Stimulated activated naive CD4-positive, alpha-beta T cell (primary cell): ENCODE measurements at places on chromosomes 2 and 18.

GRCh38 chr18:59068276-59069071 is 71.2 kb upstream of the SEC11C start:
- no peak for DNase-seq

DNA sequence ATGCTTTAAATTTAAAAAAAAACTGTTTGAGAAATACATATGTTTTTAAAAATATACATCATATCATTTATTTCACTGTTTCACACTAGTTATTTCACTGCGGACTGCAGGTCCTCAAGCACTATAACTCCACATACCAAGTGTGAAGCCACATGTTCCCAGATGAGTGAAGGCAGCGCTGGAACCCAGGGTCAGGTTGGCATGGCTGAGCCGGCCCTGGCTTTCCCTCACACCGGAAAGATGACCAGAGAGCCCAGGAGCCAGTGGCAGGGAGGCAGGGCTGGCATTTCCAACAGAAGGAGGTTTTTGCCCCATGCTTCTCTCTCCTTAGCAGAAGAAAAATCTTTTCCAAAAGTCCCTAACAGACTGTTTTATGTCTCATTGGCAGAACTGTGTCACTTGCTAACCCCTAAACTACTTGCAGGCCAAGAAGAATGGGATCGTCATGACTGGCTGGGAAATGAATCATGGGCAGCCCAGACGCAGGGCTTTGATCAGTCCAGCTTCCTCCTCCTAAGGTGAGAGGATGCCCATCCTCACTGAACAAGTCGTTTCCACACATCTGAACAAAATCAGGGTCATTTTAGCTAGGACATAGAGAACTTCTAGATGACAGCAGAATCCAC is 287.6 kb upstream of the HNRNPA3 start:
- no peak for DNase-seq

GRCh38 chr2:723761-724160 is 46.6 kb upstream of the TMEM18 start:
- DNase-seq = no peak

DNA sequence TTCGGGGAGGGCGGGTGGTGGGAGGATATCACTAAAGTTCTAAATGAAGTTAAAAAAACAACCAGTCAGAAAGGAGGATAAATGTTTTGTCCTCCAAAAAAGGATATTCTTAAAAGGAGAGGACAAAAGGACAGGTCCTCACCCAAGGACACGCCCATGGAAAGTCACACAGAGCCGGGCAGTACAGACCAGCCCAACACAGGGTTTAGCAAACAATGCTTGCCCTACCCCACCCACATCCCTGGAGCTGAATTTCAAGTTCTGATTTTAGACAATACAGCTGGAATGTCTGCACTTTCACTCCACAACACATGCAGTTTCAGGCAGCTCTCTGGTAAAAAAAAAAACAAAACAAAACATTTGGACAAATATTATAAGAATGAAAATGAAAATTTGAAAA is 67.9 kb downstream of the SLC9A4 start:
- DNase-seq = no peak

- DNase-seq = no peak
Measured at GRCh38 chr18:26096852-26097251, 6.4 kb upstream of the SS18 start.

DNA sequence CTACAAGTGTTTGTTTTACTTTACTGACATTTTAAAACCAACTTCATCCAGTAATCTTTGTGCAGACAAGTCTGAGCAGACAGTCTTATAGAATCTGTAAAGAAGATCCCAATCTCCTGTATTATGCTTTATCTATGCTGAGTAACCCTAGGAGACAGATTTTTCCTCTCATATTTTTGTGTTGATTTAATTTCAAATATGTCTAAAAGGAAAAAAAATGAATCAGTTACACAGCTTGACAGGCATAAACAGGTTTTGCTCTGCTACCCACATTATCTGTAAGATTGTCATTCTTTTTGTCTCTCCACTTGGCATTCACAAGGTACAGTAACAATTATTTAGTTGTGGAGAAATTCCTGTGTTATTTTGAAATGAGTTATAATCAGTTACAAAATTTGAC is 415.0 kb downstream of the NYAP2 start:
- DNase-seq = no peak

GRCh38 chr18:5944448-5944847 is 49.1 kb upstream of the TMEM200C start:
- no peak for DNase-seq

DNA sequence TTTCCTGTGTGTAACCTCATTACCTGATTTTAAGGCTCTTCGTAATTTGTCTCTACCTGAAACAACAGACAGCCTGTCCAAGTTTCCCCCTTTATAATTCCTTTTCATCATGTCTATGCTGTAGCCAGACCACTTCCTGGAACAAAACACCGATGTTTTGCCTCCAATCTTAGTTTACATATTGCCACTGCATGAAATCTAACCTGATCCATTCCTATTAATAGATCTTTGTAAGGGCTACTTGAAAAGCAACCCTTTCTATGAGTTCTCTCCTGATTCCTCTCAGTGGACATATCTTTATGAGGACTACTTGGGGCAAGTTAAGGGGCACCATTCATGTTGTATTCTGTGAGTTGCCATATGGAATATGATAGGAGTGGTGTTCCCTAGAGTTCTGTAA is 30.9 kb downstream of the ZNF638 start:
- DNase-seq = no peak

DNA sequence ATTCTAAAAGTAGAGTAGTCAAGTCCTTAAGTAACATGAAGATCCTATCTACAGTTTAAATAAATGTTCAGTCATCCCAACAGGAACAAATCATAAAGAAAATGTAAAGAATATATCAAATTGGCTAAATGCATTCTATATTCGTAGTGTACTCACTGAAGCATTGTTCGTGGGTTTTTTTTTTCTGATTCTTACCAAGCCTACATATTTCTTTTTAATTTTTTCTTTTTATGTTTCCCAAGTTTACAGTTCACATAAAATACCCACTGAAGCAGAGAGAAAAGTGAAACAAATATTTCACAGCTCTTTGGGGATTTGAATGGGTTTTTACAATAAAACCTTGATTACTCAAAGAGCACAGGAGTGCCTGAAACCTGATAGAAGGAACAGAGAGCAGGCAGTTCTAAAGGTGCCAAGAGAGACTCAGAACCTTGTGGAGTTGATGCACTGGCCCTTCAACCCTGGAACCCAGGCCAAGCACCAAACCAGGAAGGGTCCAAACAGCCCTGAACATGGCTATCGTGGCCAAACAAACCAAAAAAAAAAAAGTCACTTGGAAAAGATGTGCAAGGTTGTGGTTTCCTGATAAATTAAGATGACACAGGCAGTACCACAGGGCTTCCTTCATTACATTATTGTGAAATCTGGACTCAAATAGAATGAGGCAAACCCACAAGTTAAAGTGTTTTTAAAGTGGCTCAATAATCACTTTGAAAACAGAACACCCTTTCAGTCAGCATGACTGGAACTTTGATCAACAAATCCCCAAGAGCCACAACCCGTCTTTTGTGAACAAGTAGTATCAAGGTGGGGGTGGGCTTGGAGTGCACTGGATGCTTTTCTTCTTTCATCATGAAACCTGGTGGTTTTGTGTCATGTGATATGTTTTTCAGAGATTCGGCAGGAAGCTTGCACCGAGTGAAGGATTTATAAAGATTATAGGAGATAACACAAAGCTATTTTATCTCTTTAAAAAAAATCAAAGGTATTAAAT is 245.0 kb upstream of the FN1 start:
- DNase-seq = peak; percentile 18

- DNase-seq = no peak
Measured at GRCh38 chr2:140988597-140988996, 1142.2 kb downstream of the LRP1B start.

GRCh38 chr2:234500394-234501006 is 3.6 kb upstream of the ARL4C start:
- peak; percentile 59 for DNase-seq

GRCh38 chr2:28168376-28168775 is 224.3 kb upstream of the FOSL2 start:
- no peak for DNase-seq

DNA sequence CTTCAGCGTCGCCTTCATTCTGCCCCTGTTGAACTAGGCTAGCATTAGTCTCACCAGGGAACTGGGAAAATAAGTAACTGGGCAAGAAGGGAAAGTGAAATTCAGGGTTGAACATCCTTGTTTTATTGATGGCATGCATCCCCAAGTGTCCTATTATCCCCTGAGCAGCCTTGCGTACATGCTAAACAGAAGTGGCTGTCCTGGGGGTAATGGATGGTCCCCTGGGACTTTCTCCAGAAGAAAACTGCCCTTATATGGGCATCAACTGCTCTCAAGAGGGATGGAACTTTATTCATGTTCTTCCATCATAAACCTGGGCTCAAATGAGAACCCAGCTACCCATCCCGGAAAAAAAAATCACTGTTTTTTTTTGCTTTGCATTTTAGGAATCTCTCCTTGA is 11.8 kb upstream of the SMIM21 start:
- DNase-seq = no peak

GRCh38 chr2:107430596-107431266 is 396.0 kb upstream of the RGPD4 start:
- no peak for DNase-seq

GRCh38 chr2:117087535-117088291 is 726.8 kb upstream of the DDX18 start:
- DNase-seq = no peak

DNA sequence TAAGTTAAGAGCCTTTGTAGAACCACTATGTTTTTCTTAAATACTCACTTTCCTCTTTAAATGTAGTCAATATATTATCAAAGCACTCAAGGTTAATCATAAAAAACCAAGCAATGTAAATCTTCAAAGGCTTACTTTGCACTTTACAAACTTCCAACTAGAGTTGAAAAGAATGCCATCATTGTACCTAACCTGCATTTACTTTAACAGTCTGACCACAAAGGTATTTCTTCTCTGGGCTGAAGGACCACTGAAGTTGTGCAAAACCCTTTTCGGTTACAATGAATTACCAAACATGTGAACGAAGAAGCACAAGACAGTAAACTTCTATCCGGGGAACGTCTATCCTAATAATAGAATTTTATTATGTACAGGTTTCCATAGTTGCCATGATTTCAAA is 3.0 kb downstream of the HNRNPLL start:
- no peak for DNase-seq

- DNase-seq = peak; percentile 9
Measured at GRCh38 chr2:12412898-12413305, 303.8 kb upstream of the TRIB2 start.

GRCh38 chr18:49591271-49591670 is 29.4 kb downstream of the LIPG start:
- no peak for DNase-seq

GRCh38 chr2:177872286-177872685 is 200.3 kb downstream of the PDE11A start:
- DNase-seq = no peak

- DNase-seq = no peak
Measured at GRCh38 chr18:4586731-4587130, 131.6 kb upstream of the DLGAP1 start.

GRCh38 chr2:32683520-32684086 is 55.8 kb downstream of the TTC27 start:
- no peak for DNase-seq

- DNase-seq = no peak
Measured at GRCh38 chr2:191190861-191191552, 40.2 kb upstream of the STAT4 start.

DNA sequence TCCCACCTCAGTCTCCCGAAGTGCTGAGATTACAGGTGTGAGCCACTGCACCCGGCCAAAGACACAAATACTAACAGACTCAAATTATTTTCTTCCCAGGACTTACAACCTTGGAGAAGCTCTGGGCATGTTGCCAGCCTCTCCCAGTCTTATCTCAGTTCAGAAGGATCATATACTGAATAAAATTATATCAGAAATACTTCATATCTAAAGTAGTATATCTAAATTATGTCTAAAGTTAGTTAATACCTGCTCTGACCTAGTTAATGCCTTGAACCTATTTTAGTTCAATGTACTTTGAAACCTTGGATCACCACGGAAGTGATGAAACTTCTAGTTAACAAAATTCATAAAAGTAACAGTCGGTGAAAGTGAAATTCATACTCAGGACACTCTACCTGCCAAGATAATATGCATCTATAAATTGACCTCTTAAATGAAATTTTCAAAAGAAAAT is 34.4 kb upstream of the CYBRD1 start:
- DNase-seq = no peak

GRCh38 chr2:63712748-63713147 is 124.0 kb downstream of the MDH1 start:
- no peak for DNase-seq

GRCh38 chr2:233822101-233822771 is 32.1 kb downstream of the HJURP start:
- no peak for DNase-seq

DNA sequence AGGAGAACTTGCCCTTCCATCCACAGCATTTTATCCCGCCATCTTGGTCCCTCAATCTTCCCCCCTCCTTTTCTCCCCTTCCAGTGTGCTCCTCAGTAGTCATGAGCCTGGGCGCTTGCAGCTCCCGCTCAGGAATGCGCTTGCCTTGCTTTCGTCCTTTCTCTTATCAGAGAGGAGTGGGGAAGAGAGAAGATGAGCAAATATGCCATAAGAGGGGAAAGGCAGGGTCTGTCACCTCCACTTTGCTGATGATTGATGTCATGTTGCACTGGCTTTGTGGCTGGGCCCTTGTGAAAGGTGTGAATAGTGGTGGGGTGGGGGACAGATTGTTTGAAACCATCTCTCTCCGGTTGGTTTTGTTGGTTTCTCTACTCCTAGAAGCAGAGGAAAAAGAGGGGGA is 569.3 kb downstream of the TNS1 start:
- DNase-seq = no peak

DNA sequence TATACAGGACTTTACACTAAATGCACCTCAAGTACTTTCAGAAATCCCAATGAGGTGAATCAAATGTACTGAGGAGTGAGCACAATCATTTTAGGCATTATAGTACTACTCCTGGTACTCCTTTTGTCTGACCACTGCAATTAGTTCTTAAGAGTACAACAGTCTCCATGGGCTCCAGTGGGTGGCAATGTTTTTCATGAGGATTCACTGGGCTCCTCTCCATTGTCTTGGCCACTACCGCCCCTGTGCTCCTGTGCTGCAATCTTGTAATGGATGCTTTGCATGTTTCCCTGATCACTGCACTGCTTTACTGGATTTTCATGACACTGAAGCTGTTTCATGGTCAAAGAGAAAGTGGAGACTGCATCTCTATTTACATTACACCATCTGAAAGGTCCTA is 268.5 kb upstream of the ZSWIM2 start:
- no peak for DNase-seq

DNA sequence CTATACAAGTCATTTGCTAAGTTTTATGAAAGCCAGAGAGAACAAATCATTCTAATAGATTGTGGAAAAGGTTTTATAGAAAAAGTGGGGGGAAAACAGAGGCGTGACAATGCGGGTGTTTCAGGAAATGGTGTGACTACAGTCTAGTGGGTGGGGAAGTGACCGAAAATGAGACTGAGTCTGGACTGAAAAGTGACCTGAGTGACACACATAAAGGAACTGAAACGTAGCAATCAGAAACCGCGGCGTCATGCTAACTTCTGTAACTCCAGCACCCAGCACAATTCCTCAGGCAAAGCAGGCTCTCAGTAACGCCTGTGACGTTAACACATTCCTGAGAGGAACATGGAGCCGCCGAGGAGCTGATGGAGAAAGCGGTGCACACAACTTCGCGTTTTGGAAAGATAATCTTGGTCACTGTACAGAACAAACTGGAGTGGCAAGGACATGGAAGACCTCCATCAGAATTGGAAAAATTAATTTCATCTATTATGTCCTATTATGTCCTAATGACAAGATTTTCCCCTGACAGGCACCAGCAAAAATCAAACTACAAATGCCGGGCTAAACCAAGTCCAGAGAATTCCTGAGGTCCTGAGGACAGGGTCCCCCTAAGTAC is 1.4 kb upstream of the CD226 start:
- no peak for DNase-seq

GRCh38 chr2:167510071-167510759 is 621.9 kb downstream of the XIRP2 start:
- no peak for DNase-seq
